Motor neuron (in vitro differentiated cells): ENCODE measurements at places on chromosomes 13 and 19. TPM values are rescaled to one million over a fixed set of nuclear protein-coding genes. Genes with fewer than 3 reads are reported as not detected.
A peak's percentile ranks its signal among the peaks of the same experiment; 100 is the strongest.

- no peak for ATAC-seq
Measured at GRCh38 chr13:72145383-72145782, 278.4 kb upstream of the DACH1 start.

DNA sequence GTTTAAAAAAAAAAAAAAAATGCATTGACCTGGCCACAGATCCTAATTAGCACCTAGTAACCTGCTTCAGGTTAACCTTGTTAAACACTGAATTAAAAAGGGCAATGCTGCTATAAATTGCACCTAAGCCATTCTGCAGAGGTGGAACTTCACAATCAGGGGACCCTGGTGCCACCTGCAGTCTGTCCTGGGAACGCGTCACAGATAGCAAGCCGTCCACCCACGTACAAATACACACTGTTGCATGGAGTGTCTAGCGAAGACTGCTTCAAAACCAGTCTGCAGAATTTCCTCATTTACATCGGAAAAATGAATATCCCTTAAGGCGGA lies 169.3 kb downstream of the COL4A1 start:
- ATAC-seq = peak; percentile 73

GRCh38 chr19:18677156-18677555 lies 6.3 kb upstream of the CRTC1 start:
- ATAC-seq = no peak

GRCh38 chr13:58620176-58620575 lies 988.6 kb downstream of the PCDH17 start:
- no peak for ATAC-seq

DNA sequence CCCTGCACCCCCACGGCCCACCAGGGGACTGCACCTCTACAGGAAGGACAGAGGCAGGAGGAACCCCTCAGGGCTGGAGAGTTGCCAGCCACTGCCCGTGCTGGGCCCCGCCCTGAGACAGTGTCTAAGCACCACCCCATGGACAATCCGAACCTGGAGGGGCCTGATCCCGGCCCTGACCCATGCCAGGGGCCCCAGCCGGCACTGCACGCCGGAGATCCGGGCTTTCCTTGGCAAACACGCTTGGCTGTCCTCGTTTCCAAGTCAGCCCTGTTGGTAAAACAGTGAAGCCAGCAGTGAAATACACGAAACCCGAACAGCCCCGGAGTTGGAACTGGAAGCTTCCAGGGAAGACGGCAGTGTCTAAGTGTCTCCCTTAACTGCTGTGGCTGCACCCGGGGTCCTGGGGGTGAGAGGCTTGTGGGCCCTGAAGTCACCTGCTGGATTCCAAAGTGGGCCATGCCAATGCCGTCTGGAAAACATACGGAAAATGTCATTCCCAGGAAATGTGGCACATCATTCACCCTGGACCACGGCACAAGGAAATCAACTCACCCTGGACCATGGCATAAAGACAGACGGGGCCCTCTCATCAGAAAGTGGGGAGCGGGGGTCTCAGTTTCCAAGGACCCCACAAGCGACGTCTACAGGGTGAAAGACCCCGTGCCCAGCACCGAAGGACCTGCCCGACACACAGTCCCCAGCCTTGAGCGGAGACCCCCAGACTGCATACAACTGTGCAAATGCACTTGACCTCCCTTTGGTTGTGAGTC lies 30.9 kb downstream of the RASA3 start:
- ATAC-seq = no peak

- no peak for ATAC-seq
Measured at GRCh38 chr13:112696001-112696868, 6.4 kb downstream of the ATP11A start.

DNA sequence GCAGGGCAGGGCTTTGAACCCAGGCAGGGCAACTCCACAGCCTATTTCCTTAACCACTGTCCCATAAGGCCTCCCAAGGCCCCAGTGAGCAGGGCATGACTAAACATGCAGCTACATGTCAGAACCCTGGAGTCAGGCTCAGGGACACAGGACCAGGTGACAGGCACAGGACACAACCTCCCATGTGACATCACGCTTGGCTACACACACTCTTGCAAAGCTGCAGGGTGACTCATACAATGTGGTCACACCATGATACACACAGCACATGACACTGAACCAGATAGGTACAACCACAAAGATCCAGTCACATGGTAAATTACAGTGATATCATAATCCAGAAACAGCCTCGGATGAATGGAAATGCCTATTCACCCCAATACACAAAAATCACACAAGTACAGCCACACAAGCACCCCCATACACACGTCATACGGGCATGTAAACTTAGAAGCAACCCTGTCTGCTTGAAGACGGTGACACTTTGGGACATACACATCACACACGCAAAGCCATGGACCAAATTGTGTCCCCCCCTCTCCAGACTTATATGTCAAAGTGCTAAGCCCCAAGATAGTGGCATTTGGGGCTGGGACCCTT lies 14.5 kb downstream of the KLK4 start:
- ATAC-seq = peak; percentile 89

DNA sequence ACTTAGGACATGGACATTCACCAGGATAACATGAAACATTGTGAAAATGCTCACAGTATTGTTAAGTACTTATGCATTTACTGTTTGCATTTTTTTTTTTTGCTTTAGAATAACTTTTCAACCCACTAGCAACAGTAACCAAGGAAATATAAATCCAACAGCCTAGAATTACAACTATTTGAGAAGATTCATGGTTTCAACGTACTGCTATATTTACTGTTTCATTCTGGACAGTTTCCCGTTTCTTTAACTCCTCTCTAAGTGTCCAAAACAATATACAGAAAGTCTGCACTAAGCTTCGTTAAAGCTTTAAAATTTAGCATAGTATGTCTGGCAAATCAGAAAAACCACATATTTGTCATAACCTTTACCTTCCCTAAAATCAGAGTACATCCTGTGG lies 2.7 kb downstream of the SMAD9 start:
- no peak for ATAC-seq

- peak; percentile 70 for ATAC-seq
Measured at GRCh38 chr13:80742033-80742432, 401.1 kb upstream of the SPRY2 start.

- ATAC-seq = no peak
Measured at GRCh38 chr13:42964761-42965161, 27.3 kb downstream of the EPSTI1 start.

DNA sequence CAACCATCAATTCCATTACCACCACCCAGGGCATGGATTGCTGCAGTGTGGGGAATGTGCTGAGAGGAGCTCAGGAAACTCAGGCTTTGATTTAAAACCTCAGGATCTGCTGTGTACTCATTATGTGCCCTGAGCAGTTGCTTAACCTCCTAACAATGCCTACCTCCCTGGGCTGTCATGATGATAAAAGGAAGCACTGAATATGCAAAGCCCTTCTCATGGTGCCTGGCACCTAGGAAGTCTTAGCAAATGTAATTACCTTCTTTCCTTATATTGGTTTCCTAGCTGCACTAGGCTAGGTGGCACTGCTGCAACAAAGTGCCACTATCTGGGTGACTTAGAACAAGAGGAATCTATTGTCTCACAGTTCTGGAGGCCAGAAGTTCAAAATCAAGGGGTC lies 62.2 kb downstream of the KCTD12 start:
- no peak for ATAC-seq

GRCh38 chr13:24505756-24506155 lies 6.8 kb downstream of the PARP4 start:
- no peak for ATAC-seq

- ATAC-seq = no peak
Measured at GRCh38 chr13:93409001-93409400, 182.4 kb downstream of the GPC6 start.

GRCh38 chr19:1429750-1430149 lies 8.4 kb upstream of the RPS15 start:
- ATAC-seq = no peak

GRCh38 chr19:3363841-3364500 lies 2.4 kb upstream of the NFIC start:
- ATAC-seq = no peak

DNA sequence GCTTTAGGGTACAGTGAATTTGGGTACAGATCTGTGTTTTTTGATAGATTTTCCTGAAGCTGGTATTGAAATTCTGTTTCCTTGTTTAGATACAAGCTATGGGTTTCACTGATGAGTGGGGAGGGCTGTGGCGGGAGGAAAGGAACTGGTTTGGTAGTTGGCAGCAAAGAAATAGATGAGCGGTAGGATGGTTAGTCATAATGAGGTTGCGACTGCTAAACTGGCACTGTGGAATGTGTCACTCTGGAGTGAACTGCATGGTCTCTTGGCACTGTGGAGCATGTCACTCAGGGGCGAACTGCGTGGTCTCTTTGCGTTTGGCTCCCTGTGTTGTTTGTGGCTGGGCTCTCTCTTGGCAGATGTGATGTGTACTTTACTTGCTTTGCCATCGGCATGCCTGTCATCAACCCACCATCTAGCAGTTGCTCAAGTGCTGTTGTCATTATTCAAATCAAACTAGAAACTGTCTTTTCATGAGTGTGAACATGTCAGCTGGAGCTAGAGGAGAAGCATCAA lies 82.1 kb downstream of the ATP8A2 start:
- no peak for ATAC-seq

- ATAC-seq = no peak
Measured at GRCh38 chr13:87295636-87296035, 375.5 kb upstream of the SLITRK5 start.

- no peak for ATAC-seq
Measured at GRCh38 chr19:55539090-55539984, 2.4 kb upstream of the SBK2 start.

DNA sequence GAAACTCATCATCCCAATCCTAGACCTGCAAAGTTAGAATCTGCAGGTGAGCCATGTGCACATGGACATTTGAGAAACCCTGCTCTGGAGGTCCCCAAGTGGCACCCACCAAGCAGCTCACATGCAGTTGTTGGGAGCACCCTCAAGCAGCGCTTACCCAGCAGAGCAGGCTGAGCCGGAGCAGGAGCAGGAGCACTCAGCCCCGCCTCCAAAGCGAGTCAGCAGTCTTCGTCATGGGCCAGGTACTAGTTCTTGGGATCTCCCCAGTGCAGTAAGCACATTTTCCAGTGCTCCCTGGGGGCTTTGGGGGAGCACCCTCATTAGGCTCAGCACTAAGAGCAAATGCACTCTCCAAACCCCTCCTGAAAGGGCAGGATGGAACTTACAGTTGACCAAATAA lies 572.7 kb downstream of the IRS2 start:
- ATAC-seq = no peak

- ATAC-seq = no peak
Measured at GRCh38 chr19:49635530-49636232, 4.3 kb downstream of the RRAS start.

DNA sequence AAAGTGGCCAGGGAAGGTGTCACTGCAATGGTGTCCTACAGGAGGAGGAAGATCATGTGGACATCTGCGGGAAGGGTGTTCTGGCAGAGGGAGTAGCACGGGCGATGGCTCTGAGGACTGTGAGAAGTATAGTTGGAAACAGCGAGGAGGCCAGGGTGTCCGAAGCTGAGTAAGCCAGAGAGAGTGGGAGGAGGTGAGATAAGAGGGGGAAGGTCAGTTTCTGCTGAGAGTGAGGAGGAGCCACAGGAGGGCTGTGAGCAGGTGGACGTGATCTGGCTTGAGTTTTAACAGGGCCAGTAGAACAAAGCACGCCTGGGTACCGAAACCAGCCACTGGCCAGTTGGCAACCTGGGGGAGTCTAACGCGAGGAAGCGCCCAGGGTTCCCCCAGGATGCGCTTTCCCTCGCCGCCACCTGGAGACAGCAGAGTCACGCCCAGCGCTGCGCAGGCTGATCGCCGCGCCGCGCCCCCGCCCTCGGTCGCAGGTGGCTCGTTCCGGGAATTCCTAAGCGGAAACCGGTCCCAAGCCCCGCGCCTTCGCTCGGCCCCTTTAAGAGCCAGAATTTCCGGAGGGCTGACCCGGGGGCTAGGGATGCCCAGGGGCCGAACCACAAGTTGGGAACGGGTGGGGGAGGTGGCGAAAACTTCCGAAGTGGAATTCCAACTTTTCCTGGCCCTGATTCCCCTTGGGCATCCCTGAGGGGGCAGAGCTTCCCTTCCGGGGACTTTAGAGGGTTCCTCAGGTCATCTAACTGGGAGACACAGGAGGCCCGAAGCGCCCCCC lies 1.1 kb upstream of the LSR start:
- peak; percentile 62 for ATAC-seq

- ATAC-seq = peak; percentile 84
Measured at GRCh38 chr19:55368701-55369563, 1.3 kb downstream of the IL11 start.

DNA sequence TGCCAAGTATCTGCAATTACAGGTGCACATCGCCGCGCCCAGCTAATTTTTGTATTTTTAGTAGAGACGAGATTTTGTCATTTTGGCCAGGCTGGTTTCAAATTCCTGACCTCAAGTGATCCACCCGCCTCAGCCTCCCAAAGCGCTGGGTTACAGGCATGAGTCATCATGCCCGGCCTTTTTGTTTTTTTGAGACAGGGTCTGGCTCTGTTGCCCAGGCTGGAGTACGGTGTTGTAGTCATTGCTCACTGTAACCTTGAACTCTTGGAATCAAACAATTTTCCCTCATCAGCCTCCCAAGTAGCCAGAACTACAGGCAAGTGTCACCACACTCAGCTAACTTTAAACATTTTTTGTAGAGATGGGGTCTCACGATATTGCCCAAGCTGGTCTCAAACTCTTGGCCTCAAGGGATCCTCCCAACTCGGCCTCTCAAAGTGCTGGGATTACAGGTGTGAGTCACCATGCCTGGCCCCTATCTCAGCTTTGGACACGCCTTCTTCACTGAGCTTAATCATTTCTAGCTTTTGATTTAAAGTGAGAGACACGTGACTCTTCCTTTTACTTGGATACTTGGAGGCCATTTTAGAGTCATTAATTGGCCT lies 4.0 kb upstream of the IRGC start:
- ATAC-seq = no peak

GRCh38 chr13:107649079-107649478 lies 566.3 kb downstream of the LIG4 start:
- ATAC-seq = no peak

DNA sequence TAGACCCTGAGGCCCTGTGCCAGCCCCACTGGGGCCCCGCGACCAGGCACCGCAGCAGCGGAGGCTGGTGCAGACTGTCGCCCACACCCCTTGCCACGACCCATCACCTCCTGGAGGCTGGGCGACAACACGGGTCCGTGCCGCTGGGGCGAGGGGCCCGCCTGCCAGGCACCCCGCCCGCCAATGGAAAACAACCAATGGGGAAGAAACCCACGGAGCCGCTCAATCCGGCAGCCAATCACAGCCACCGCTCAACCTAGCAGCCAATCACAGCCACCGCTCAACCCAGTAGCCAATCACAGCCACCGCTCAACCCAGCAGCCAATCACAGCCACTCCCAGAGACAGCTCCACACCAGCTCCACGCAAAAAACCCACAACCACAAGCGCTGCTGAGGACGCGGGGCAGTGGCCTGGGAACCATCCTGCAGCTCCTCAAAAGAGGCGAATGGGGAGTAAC lies 29.7 kb downstream of the GPX4 start:
- ATAC-seq = no peak

GRCh38 chr19:29665215-29665825 lies at the start of gene PLEKHF1:
TSS of gene PLEKHF1 (plus strand) at chr19:29665461. CDS start at chr19:29673840, 8,379 bp downstream.
- peak; percentile 64 for ATAC-seq

CEACAM20 gene
- not detected in 2 replicates for total RNA-seq

CEACAM6 gene
- 0.50 TPM in 1 of 2 replicates, not detected in the other for total RNA-seq

TEKTIP1 gene
- 0.56 and 2.0 TPM in 2 replicates for total RNA-seq

JSRP1 gene
- total RNA-seq = 1.1 TPM in 1 of 2 replicates, not detected in the other

DCT gene
- 0.95 and 1.3 TPM in 2 replicates for total RNA-seq

LRRC4B gene
- total RNA-seq = 0.10 and 0.54 TPM in 2 replicates

ZNF285 gene
- 5.1 and 6.4 TPM in 2 replicates for total RNA-seq

CASP14 gene
- 0.62 and 0.83 TPM in 2 replicates for total RNA-seq

KRI1 gene
- 14.5 and 16.2 TPM in 2 replicates for total RNA-seq

C1QTNF9B gene
- total RNA-seq = 0.38 and 0.56 TPM in 2 replicates

PSG3 gene
- total RNA-seq = 0.08 TPM in 1 of 2 replicates, not detected in the other

FFAR3 gene
- 1.2 TPM in 1 of 2 replicates, not detected in the other for total RNA-seq

YJEFN3 gene
- 7.0 and 8.1 TPM in 2 replicates for total RNA-seq
